ENCODE measurements at places on chromosomes 5 and 9.

GRCh38 chr9:312596-313320, 98.1 kb downstream of the DOCK8 start:
- DNase-seq: no peak

DNA sequence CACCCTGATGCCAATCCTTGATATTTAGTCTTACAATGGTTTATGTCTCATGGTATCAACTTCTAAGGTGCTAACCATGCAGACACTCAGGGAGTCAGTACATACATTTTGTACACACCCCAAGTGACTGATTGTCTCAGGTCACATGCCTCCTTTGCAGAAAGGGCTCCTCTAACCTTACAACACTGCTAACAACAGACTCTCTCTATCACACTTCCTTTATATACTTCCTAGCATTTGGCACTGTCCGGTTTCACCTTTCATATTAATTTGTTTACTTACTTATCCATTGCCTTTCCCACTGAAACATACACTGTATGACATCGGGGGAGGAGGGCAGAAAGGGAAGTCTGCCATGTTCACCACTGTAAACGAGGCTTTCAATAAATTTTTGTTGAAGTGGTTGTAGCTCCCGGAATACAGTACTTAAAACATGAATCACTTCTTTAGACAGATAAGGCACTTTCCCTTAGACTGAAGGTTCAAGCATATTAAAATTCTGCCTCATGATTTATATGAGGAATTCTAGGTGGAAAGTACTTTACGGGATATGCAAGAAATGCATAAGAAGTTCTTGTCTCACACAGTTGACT, 20.6 kb downstream of the EMB start:
- no peak for DNase-seq

DNA sequence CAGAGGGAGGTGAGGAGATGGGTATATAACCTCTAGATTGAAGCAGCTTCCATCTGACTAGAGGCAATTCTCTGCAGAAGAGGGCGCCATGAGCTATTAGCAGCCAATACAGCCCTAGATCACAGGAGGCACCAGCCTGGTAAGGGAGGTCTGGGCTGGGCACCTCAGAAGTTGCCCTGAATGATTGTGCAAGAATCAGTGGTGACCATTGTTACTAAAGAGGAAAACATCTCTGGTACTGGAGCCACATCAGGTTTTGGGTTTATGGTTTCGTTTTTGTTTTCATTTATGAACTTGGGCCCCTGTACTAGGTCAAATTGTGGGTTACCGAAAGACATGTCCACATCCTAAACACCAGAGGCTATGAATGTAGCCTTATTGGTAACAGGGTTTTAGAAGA, 342.0 kb downstream of the MLLT3 start:
- no peak for DNase-seq

- DNase-seq: no peak
These were observed 56.5 kb downstream of the GPR107 start for GRCh38 chr9:130110166-130110565.

GRCh38 chr5:149323210-149323609, 22.1 kb upstream of the GRPEL2 start:
- DNase-seq: no peak

- DNase-seq: no peak
These were observed 83.8 kb downstream of the SEMA4D start for GRCh38 chr9:89413963-89414638.

DNA sequence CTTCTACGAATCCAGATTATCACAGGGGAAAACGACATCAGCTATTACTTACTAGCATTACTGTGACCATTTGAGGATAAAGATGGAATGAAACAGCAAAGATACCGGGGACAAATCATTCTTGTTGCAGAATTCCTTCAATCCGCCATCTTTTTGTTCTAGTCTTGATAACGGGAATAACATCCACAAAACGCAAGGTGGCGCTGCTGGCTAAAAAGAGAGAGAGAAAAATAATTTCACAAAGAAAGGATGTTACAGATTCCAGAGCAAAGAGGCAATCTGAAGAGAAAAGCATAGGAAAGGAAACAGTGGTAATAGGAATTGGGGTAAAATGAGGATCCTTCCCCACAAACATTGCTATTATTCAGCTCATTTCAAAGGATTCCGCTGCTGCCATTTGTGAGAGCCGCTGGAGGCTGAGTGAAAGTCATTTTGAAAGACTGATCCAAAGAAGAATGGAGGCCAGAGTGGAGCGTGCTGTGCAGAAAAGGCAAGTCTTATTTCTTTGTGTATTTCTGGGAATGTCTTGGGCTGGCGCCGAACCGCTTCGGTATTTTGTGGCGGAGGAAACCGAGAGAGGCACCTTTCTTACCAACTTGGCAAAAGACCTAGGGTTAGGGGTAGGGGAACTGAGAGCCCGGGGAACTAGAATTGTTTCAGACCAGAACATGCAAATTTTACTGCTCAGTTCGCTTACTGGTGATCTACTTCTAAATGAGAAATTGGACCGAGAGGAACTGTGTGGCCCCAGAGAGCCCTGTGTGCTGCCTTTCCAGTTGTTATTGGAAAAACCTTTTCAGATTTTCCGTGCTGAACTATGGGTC, at the start of gene PCDHB7:
Gene PCDHB7, plus strand, starts transcription at position 264 of the 824 bp plus-strand sequence. Its CDS starts 192 bp downstream, at position 456.
- no peak for DNase-seq

DNA sequence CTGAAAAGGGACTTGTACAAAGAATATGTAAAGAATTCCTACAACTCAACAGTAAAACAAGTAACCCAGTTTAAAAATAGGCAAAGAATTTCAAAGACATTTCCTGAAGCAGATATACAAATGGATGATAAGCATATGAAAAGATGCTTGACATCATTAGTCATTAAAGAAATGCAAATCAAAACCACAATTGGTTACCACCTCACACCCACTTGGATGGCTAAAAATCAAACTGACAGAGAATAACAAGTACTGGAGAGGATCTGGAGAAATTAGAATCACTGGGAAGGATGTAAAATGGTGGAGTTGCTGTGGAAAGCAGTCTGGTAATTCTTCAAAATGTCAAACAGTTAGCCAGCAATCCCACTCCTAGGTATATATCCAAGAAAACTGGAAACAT, 12.5 kb upstream of the FOXE1 start:
- no peak for DNase-seq

DNA sequence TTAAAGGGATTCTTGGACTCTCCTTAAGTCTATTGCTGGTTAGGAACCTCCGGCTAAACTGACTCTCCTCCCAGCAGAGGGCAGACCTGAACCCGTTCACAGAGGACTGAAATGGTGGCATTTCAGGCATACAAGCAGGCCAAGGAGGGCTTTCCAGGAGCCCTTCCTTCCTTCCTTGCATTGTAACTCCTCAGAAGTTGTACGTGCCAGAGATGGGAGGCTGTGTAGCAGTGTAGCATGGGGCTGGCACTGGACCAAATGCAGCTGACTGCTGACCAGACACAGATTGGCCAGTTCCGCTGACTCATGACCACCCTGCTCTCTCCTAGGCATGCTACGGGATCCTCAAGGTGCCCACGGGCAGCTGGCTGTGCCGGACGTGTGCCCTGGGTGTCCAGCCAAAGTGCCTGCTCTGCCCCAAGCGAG, 36.4 kb downstream of the JADE2 start:
- DNase-seq: no peak

DNA sequence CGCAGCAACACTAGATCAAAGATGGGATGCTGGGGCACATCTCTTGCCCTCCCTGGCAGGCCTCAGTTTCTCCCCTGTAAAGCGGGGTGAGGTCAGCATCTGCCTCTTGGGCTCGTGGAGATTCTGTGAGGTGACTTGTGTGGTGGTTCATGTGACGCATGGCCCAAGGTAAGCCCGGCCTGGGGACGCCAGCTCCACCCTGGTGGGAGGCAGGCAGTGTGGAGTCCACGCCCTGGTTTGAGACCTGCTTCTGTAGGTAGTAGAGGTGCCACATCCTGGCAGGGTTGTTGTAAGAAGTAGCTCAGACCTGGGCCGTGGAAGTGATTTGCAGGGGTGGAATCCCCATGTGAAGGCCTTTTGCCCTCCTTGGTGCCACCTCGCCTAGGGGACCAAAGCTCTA, 101.5 kb downstream of the DAB2IP start:
- no peak for DNase-seq

GRCh38 chr5:42879291-42879690, 67.6 kb upstream of the SELENOP start:
- DNase-seq: no peak

DNA sequence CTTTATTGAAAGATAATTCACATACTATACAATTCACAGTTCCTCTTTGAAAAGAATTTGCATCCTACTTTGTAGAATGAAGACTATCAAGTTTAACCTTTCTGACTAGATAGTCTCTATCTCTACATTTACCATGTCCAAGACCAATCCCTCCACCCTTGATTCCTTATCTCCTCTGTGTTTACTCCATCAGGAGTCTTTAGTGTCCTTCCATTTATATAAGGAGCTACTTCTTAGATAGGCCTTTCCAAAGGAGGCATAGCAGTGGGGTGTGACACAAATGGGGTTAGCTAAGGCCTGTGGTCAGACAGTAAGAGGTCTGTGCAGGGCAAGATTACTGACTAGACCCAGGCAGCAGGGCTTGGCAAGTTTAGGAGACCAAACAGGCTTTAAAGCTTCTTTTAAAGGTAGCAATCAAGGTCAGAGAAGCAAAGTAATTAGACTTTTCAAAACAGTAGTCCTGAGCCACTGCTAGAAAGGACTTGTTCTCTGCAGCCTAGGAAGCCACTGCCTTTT, 11.1 kb upstream of the DMXL1 start:
- DNase-seq: no peak

- DNase-seq: no peak
These were observed 151.2 kb downstream of the TSSK1B start for GRCh38 chr5:113283558-113283957.

DNA sequence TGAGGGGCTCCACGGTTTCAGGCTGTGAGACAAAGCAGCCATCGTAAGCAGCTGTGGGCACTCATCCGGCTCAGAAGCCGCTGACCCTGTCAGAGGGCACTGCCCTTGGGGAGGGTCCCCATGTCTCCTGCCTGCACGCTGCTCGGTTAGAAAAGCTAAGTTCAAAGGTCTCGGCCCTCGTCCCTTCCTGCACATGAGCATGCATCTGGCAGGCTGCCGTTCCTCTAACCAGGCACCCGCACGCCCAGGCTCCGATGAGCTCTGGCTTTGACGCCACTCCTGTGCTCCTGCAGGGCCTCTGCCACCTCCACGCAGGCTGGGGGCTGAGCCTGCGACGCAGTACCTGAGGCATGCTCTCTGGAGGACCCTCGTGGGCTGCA, 51.3 kb downstream of the NKD2 start:
- no peak for DNase-seq

- no peak for DNase-seq
These were observed 29.1 kb upstream of the FREM1 start for GRCh38 chr9:14939378-14939777.

GRCh38 chr9:89724659-89725058, 119.8 kb downstream of the GADD45G start:
- DNase-seq: no peak

- no peak for DNase-seq
These were observed 339.4 kb downstream of the PRELID2 start for GRCh38 chr5:145495741-145496140.

- DNase-seq: peak; percentile 43
These were observed 872 bp downstream of the TXNDC15 start for GRCh38 chr5:134874831-134875655.

- no peak for DNase-seq
These were observed 22.2 kb downstream of the SCAI start for GRCh38 chr9:125121146-125121545.

DNA sequence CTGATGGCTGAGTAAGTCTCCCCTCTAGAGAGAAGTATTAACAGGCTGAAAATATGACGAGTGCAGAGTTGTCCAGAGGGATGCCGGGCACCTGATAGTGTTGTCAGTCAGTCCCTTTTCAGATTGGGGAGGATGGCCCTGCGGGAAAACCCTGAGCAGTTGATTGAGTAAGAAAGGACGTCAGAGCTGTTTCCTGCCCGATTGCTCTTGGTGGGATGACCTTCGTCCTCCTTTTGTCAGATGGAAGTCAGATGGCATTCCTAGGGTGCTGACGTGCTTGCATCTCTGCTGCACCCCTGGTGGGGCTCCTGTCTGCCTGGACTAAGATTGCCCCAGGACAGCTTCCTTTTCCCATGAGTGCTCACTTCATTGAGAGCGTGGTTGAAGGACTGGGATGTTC, 9.8 kb downstream of the ZNF354B start:
- DNase-seq: no peak

DNA sequence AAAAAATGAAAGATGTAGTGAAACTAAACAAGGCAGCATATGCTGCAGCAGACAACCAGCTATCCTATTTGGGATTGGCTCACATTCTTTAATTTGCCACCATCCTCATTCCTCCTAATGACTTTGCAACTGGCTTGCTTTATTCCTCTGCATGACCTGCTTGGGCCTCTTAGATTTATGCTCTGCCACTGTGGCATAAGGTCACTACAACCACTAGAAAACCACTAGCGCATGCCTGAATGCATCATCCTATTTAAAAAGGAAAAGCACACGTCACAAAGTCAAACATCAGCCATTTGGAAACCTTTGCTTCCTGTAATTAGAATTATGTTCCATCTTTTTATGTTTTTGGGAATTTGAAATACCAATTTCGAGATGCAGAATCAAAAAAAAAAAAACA, 40.8 kb upstream of the CCDC152 start:
- DNase-seq: no peak

DNA sequence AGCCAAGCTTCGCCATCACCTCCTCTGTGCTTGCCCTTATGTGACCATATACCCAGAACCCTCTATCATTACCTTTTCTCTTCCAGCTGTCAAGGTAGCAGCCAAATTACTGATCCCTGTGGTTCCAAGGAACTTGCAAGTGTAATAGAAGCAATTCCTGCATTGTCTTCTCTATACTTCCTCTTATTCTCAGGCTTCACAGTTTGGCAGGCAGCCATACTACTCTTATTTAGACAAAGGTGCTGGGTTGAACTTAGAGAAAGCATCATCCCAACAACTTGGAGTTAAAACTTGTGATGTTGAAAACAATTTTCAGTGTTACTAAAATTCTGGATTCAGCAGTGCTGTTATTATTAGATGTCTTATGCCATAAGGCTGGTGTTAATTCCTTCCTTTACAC, 93.2 kb downstream of the NLN start:
- DNase-seq: no peak

DNA sequence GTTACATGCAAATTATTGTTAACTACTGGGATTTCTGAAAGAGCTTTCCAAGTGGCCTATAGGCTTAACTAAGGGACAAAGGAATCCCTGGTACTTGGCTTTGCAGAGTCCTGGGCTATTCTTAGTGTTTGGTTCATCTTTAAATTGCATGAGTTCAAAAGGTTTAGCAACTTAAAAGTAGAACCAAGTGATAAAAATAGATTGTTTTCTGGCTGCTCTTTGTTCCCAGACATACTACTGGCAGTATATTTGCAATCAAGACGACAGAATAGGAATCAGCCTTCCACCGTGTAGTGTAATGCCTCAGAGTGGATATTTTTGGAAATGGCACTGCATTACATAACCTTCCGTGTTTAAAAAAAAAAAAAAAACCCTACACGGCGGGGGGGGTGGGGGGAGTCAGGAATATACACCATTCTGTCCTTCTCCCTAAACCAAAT, 1.0 kb downstream of the NREP start:
- no peak for DNase-seq

Data from mesothelial cell of epicardium (in vitro differentiated cells).